ENCODE measurements at places on chromosomes 13 and 19. TPM values are rescaled to one million over a fixed set of nuclear protein-coding genes. Genes with fewer than 3 reads are reported as not detected.

Gene COMP
- total RNA-seq = not detected

Gene PEAK3
- 0.14 TPM for total RNA-seq

Gene TEX26
- total RNA-seq = not detected

Gene CALR3
- not detected for total RNA-seq

Gene CPB2
- total RNA-seq = not detected

Gene MCF2L
- total RNA-seq = 26.2 TPM

Gene EMP3
- total RNA-seq = 277 TPM

Gene FFAR1
- not detected for total RNA-seq

- DNase-seq = no peak
These were observed 71.7 kb downstream of the POSTN start for GRCh38 chr13:37526710-37527473.

- DNase-seq = no peak
These were observed 67.8 kb downstream of the RXFP2 start for GRCh38 chr13:31807090-31807541.

GRCh38 chr19:56106397-56106849, 14.7 kb downstream of the ZNF787 start:
- no peak for DNase-seq

DNA sequence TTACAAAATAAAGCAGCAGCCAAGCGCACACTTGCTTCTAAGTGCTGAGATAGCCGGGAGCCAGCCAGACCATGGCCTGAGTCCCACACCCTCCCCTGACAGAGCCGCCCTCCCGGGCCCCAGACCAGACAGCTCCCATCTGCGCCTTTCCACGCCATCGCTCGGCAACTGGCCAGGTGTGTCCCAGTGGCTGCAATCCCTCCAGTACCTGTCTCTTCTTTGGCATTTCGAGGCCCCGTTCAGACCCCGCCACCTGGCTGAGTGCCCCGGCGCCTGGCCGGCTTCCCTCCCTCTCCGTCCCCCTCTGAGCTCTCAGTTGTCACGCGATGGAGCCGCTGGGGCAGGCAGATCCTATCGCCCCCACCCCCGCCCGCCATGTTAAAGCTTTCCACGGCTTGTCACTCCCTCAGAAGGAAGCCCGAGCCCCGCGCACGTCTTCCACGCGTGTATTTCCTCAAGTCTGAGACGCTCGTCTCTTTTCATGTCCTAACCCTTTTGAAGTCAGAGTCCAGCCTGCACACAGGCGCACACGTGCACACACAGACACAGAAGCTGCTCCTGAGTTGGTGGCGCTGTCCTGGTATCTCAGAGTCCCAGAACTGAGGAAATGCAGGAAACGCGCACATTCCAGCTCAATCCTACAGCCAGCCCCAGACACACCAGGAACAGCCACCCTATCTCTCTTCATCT, 7.9 kb downstream of the MLLT1 start:
- DNase-seq = no peak

- DNase-seq = no peak
These were observed 494.9 kb downstream of the GPC6 start for GRCh38 chr13:93721483-93721882.

DNA sequence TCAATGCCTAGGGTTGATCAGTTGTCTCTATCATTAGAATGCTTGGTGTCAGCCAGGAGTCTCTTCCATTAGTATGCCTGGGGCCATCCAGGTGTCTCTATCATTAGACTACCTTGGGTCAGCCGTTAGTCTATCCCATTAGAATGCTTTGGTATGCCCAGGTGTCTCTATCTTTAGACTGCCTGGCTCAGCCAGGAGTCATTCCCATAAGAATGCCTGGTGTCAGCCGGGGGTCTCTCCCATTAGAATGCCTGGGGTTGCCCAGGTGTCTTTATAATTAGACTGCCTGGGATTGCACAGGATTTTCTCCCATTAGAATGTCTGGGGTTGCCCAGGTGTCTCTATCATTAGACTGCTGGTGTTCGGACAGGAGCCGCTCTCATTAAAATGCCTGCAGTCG, 1442.9 kb downstream of the UQCRFS1 start:
- DNase-seq = no peak

DNA sequence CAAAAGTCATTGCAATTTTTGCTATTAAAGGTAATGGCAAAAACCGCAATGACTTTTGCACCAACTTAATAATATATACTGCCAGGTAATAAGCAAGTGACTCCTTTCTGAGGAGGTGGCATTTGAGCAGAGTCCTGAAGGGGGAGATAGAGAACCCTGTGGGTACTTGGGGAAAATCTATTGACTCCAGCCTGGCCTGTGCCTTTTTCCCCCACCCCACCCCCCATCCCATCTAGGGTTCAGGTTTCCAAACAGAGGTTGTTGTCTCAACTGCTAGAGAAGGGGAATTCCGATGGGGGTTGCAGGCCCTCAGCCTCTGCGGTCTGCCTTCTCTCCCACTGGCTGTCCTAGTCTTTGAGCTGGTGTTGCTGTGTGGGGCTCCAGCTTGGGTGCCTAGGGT, 11.5 kb downstream of the S1PR2 start:
- no peak for DNase-seq

DNA sequence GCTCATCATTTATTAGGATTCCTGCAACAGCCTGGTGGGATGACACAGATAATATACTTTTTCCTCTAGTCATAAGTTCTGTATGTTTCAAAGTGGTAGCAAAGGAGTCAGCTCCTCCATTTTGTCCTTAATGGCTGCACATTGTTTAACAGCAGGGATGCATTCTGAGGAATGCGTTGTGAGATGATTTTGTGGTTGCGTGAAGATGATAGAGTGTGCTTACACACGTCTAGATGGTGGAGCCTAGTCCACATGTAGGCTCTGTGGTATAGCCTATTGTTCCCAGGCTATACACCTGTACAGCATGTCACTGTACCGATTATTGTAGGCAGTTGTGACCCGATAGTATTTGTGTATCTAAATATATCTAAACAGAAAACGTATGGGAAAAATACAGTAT, 4.6 kb downstream of the SMARCA4 start:
- no peak for DNase-seq

DNA sequence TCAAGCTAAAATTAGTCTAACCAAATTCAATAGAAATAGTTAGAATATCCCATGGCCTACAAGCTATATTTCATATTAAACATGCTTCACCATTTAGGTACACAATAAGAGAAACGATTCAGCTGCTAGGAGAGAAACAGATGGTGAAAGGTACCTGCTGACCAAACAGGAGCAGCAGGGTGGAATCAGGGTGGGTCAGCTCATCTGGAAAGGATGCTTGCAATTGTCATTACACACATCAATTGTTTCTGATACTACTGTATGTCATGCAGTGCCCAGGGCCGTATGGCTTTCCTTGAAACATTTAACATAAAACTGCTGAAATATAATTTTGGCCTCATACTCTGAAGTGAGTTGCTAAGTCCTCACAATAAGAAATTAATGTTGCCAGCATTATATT, 776.0 kb downstream of the DACH1 start:
- no peak for DNase-seq

DNA sequence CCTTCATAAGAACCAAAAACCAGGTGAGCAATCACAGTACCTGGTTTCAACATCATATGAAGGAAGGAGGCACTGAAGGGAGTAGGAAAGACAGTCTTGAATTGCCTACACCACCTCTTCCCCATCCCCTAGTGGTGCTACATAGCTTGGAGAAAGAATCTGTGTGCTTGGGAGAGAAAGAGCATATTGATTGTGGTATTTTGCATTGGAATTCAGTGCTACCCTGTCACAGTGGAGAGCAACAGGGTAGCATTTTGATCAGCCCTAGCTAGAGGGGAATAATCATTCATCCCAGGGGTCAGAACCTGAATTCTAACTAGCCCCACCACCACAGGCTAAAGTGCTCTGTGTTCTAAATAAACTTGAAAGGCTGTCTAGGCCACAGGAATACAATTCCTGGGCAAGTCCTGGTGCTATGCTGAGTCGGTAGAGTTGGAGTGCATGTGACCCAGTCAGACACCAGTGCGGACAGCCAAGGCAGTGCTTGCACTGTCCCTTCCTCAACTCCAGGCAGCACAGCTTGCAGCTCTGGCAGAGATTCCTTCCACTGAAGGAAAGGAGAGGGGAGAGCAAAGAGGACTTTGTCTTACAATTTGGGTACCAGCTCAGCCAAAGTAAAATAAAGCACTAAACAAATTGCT, 158.7 kb downstream of the VWA8 start:
- DNase-seq = no peak

DNA sequence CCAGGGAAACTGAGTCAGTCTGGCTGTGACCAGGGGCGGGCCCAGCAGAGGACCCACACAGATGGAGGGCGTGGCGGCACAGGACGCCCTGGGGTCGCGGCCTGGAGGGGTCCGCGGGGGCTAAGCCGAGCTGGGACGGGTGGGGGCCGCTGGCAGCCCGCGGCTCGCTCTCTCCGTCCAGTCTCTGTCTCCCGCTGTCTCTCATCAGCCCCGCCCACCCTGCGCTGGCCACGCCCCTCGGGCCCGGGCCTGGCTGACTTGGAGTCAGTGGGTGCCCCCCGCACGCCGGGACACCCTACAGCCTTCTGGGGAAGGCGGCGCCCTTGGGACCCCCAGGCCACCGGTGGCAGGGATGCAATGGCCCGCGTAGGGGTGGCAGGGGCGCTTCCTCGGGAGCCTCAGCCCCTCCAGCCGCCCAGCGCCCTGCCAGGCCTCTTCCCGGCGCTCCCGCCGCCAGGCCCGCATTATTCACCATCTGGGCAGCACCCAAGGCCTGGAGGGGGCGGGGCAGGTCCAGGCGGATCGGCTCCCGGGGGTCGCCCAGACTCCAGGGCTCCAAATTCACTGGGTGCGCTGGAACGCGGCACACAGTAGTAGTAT, at the start of gene TBXA2R:
TBXA2R (minus strand) TSS at position 186 of the 600 bp plus-strand sequence. CDS start 6,241 bp downstream, outside the sequence.
- DNase-seq = peak; percentile 84

GRCh38 chr19:5042556-5042955, 73.6 kb downstream of the KDM4B start:
- DNase-seq = no peak

DNA sequence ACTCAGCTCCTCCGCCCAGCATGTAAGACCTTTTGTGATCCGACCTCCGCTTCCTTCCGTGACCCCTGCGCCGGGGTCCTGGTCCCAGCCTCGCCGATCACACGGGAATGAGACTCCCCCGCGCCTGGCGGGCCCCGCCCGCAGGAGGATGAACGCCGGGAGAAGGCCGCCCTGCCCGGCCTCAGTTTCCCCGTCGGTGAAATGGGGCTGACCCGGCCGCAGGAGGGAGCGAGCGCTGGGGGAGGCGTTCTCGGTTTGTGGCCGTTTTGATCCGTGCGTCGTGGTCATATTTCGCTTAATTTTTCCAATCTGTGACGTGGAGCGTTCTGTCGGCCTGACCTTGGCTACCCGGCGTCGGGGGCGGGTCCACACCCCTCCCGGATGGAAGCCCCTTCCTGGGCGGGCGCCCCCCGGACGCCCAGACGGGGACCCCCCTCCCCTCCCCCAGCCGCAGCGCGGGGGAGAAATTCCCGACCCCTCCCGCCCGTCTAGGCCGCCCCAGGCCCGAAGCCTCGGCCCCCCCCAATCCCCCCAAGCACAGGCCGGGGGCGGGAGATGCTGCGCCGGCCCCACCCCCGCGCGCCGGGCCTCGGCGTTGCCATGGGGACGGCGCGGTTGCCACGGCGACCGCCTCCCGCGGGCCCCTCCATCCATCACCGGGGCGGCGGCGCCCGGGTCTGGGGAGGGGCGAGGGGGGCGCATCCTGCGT, 11.1 kb downstream of the PALM start:
- DNase-seq = no peak

Data from naive thymus-derived CD8-positive, alpha-beta T cell (primary cell).